ENCODE measurements at places on chromosomes 4 and X. TPM values are rescaled to one million over a fixed set of nuclear protein-coding genes. Genes with fewer than 3 reads are reported as not detected.

The IL21 gene
- not detected for total RNA-seq

The SLC10A6 gene
- total RNA-seq = not detected

The MAP3K15 gene
- total RNA-seq = 0.22 TPM

The HSFX1 gene
- 0.62 TPM for total RNA-seq

The HTN1 gene
- total RNA-seq = not detected

The IGSF1 gene
- total RNA-seq = not detected

The MAGEB10 gene
- not detected for total RNA-seq

The IQSEC2 gene
- 0.66 TPM for total RNA-seq

The ZNF185 gene
- 2.7 TPM for total RNA-seq
